CD4-positive, alpha-beta T cell treated with Interleukin-6 for 4 hours (primary cell): ENCODE measurements at places on chromosomes 12 and 14.

DNA sequence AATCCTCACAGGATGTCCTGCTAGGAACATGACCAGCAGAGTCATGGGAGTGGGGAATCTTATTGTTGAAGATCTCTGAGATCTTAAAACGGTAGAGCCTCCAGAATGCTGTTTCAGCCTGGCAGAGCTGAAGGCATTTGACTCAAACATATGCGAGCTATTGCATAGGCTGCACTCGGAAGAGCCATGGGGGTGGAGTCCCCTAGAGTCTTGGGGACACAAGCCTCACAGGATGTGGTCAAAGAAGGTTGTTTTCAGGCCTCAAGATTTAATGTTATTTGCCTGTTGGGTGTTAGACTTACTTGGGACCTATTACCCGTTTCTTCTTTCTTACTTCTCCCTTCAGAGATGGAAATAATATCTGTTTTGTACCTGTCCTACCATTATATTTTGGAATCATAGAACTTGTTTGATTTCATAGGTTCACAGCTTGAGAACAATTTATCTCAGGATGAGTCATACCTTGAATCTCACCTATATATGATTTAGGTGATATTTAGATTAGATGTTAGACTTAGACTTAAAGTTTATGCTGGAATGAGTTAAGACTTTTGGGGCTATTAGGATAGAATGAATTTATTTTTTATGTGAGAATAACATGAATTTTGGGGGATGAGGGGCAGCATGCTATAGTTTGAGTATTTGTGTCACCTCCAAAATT lies 172.2 kb upstream of the ATP2B1 start:
- peak; percentile 62 for DNase-seq

DNA sequence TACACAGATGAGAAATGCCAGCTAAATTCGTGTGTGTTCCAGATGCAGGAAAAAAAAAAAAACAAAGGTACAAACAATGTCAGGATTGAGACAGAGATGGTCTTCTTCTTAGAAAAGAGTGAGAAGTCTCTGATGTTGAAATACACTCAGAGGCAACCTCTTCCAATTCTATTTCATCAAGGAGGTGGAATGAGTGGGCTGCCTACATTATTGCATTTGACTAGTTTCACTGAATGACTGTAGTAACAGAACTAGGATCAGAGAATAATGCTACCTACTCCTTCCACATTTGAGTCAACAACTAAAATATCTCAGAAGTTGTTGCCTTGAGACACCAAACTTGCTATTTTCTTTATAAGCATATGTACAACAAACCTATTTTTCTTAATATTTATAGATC lies 1332.2 kb upstream of the FLRT2 start:
- no peak for DNase-seq

GRCh38 chr14:103006106-103006505 lies 51.2 kb downstream of the CDC42BPB start:
- DNase-seq = no peak

DNA sequence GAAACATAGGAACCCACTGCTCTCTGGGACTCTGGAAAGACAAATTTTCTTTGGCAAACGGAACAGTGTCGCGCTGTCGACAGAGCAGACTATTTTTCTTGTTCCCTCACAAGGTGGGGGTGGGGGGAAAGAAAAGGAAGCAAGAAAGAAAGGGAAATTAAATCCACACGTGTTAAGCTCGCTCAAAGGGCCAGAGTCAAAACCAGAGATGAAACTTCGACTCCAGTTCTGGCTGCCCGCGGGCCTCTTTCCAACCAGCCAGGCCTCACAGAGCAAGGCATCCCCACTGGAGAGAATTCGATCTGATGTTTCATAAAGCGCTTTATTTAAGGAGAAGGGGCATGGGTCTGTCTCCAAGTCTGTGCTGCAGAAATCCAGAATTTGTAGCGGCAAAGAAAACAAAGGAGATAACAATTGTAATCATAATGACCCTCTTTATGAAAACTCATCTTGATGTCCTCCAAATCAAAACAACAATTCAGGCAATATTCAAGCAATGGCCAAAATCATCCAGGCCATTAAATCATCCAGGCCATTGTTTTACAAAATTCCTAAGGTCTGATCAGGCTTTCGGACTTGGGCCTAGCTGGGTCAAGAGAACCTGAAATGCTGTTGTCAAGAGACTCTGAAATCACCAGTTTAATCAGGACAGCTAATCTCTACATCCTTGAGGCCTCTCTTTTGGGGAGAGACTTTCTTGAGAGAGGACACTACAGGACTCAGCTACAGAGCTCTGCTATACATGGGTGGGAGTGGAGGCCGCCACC lies 5.3 kb upstream of the TBX5 start:
- DNase-seq = no peak

DNA sequence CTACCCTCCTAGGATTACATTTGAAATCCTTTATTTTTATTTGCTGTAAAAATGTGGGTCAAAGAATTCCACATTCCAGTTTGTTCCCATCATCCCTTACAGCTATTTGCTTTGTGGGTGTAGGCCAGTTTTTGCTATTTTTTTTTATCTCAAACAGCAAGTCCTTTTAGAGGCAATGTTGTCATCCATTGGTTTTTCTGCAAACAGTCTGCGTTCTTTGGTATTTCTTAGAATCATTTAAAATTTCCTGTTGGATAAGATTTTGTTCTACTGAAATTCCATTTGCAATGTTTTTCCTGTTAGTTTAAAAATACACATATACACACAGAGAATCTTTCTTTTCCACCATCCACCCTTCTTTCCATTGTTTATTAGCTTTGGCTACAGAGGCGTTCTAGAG lies 53.3 kb upstream of the STK38L start:
- no peak for DNase-seq

- no peak for DNase-seq
Measured at GRCh38 chr12:19970116-19970515, 398.2 kb upstream of the PDE3A start.

- no peak for DNase-seq
Measured at GRCh38 chr14:26974965-26975364, 377.1 kb upstream of the NOVA1 start.

DNA sequence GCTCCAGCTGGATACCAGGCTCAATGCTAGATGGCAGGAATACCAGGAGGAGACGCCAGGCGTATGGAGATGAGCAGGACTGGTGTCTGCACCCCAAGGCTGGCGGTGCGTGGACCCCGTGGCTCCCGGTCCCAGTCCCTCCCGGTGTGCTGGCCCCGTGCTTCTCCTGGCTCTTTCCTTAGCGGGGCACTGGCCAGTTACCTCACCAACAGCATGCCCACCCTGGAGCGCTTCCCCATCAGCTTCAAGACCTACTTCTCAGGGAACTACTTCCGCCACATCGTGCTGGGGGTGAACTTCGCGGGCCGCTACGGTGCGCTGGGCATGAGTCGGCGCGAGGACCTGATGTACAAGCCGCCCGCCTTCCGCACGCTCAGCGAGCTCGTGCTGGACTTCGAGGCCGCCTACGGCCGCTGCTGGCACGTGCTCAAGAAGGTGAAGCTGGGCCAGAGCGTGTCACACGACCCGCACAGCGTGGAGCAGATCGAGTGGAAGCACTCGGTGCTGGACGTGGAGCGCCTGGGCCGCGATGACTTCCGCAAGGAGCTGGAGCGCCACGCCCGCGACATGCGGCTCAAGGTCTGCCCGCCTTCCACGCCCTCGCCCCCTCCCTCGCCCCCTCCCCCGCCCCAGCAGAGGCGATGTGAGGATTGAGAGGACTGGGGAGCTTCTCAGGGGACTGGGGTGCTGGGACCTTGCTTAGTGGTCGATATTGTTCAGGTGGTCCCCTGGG lies 14.6 kb downstream of the VASH1 start:
- DNase-seq = no peak

DNA sequence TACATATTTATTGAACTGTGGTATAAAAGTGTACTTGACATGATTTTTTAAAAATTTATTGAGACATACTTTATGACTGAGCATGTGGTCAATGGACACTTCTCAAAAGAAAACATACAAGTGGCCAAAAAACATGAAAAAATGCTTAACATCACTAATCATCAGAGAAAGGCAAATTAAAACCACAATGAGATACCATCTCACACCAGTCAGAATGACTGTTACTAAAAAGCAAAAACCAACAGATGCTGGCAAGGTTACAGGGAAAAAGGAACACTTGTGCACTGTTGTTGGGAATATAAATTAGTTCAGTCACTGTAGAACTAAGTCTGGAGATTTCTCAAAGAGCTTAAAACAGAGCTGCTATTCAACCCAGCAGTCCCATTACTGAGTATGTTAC lies 1177.6 kb downstream of the GALC start:
- DNase-seq = no peak

DNA sequence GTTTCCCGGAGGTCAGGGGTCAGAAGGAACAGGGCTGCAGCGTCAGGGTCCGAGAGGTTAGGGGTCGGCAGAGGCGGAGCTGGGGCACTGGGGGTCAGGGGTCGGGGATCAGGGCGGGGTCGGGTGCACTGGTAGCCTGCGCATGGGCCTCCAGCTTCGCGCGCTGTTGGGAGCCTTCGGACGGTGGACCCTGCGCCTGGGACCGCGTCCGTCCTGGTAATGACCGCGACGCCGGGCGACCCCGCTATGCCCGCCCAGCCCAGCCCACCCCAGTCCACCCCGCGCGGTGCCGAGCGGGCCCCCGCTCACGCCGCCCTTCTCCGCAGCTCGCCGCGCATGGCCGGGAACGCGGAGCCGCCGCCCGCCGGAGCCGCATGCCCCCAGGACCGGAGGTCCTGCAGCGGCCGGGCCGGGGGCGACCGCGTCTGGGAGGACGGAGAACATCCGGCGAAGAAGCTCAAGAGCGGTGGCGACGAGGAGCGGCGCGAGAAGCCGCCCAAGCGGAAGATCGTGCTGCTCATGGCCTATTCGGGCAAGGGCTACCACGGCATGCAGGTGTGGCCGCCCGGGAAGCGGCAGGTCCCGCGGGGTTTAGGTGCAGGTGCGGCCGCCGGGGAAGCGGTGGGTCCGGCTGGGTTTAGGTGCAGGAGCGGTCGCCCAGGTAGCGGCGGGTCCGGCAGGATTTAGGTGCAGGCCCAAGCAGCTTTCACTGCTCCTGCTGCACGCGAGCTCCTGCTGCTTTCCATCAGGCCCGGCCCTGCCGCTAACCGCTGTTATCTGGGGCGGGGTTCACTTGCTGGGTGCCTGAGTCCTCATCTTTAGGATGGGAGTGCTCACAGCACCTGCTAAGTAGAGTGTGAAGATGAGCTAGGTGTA lies 743 bp downstream of the PUS1 start:
- DNase-seq = peak; percentile 39

DNA sequence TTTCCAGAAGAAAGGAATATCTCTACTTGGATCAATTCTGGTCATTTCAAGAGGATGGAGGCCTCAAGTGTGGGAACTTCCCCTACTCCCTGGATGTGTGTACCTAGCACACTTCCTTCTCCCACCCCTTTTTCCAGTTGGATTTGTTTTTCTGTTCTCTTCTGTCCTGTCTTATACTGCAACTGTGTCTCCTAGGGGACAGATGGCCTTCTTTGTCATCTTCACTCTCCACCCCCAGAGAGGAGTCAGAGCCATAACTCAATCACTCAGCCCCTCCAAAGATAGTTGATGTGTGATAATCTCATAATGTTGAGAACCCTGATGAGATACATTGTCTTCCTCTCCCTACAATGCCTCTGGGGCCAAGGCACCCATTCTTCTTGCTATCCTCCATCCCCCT lies 2.1 kb upstream of the DTX3 start:
- DNase-seq = no peak

DNA sequence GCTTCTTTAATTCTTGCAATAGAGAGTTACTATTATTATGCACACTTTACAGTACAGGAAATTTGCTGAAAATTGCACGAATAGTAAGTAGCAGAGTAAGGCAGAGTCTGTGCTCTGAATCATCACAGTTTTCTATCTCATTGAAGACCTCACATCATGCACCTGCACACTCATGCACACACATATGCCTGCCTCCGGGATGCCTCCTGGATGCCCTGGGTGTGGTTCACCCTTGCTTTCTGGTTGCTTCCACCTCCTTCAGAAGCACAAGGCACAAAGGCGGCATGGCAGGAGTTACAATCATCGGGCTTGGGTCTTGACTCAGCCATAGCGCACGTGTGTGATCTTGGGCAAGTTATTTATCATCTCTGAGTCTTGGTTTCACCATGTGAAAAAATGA lies 564.0 kb downstream of the VRK1 start:
- DNase-seq = no peak

DNA sequence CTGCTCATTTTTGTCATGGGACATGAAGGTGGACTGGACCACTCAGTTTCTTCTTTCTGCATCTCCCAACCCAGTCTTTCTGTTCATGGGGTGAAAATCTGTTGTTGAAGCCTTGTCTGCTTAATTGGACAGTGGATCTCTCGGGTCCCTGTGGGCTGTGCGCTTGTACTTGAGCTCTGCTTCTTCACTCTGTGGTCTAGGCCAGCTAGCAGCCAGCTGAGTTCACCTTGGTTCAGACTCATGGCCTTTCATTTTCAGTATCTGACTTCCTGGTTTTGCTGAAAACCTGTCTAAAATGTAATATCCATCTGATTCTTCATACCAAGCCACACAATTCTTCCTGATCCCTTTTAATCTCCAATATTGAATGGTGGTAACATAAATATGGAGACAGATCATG lies 117.2 kb downstream of the LRRK2 start:
- no peak for DNase-seq

GRCh38 chr12:105547786-105548185 lies 217.3 kb downstream of the C12orf75 start:
- DNase-seq = no peak

GRCh38 chr14:90107789-90108188 lies 46.0 kb downstream of the KCNK13 start:
- DNase-seq = no peak

DNA sequence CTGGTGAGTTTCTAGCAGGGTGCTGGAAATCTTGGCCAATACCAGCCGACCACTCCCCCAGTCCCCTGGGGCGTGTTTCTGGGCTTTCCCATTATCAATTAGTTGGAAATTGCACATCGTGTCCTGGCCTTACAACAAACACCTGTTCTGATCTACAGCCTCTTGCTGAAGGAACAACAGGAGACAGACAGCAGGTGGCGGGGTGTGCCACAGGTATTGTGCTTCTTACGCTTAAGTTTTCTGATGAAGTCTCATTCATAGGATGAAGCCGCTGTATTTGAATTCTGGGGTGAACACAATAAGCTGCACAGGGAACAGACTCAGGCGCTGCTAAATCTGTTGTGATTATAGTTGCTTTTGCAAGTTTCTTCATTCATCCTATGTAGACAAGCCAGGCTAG lies 703 bp downstream of the HIGD1C start:
- DNase-seq = no peak

- no peak for DNase-seq
Measured at GRCh38 chr14:56159066-56159465, 40.9 kb downstream of the PELI2 start.

DNA sequence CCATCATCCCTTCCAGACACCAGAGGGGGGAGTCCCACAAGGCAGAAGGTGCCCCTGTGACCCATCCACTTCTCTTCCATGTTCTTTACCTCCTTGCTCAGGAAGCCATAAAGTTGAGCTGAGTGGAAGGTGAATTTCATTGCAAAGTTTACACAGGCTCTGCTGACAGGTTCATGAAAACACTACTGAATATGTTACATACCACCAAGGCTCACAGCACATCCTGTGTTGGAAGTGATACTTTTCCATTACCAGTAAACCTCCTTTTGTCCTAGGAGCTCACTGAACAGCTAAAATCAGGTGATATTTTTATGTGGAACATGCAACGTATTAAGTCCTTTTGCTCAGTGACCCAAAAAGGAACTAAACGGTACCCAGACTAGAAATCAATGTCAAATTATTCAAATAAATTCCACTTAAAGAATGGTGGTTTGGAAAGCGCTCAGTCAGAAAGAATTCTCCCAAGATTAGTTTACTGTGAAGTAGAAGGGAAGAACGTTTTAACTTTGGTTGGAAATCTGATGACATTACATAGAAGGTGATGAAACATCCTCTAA lies 196.2 kb upstream of the NUDT4 start:
- DNase-seq = no peak
